ENCODE measurements at places on chromosomes 5 and 9.

GRCh38 chr9:112581469-112582176 lies 95.0 kb downstream of the KIAA1958 start:
- no peak for DNase-seq

GRCh38 chr9:89600831-89601230 lies 4.0 kb upstream of the GADD45G start:
- no peak for DNase-seq

DNA sequence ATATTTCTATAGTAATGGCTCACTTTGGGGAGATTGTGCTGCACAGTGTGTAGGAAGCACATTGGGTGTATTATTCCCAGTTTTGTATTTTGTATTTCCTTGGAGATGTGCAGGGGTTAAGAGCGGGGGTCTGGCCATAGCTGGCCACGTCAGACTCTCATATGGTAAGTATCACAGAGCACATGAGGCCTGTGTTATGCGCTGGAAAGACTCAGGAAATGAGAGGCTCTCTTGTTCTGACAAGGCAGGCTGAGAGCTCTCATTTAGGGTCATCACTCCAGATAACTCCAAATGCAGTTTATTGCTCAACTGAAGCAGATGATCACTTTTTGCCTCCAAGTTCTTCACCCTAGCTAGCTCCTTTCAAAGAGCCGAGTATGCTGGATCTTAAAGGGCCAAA lies 205.7 kb downstream of the NTRK2 start:
- no peak for DNase-seq

DNA sequence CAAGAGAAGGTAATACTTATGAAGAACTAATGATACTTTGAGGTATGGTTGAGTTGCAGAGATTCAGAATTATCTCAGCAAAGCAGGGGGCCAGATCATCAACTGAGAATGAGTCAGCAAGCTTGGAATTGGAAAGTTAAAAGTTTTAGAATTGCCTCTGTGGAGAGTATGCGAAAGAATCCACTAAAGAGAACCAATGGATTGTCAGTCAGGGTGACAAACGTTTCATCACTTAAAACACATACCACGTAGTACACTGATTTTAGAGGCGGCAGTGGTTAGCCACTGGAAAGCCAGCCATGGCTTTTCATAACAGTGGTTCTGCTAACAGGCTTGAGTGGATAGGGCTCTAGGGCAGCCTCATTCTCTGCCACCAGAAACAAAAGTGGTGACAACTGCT lies 30.7 kb downstream of the AOPEP start:
- no peak for DNase-seq

GRCh38 chr5:9903801-9904200 lies 273.6 kb upstream of the TAS2R1 start:
- no peak for DNase-seq

DNA sequence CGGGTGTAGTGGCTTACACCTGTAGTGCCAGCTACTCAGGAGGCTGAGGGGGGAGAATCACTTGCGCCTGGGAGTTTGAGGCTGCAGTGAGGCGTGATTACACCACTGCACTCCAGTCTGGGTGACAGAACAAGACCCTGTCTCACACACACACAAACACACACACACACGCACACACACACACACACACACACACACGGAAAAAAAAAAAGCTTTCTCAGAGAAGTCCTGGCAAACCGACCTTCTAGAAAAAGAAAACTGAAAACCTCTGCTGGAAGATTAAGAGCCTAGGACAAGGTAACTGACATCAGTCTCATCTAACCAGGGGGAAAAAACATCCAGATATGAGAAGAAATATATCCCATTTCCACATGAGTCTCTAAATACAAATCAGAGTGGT lies 140.3 kb upstream of the RETREG1 start:
- DNase-seq, result no peak

GRCh38 chr9:36029765-36030528 lies 6.8 kb upstream of the RECK start:
- peak; percentile 95 for DNase-seq

GRCh38 chr5:142063878-142064331 lies 44.7 kb upstream of the NDFIP1 start:
- peak; percentile 73 for DNase-seq

GRCh38 chr5:134106991-134107701 lies 7.3 kb upstream of the TCF7 start:
- no peak for DNase-seq

GRCh38 chr5:1401536-1402138 lies 43.6 kb downstream of the SLC6A3 start:
- DNase-seq, result no peak

GRCh38 chr9:16058131-16058549 lies 505.3 kb downstream of the CCDC171 start:
- DNase-seq, result peak; percentile 85

DNA sequence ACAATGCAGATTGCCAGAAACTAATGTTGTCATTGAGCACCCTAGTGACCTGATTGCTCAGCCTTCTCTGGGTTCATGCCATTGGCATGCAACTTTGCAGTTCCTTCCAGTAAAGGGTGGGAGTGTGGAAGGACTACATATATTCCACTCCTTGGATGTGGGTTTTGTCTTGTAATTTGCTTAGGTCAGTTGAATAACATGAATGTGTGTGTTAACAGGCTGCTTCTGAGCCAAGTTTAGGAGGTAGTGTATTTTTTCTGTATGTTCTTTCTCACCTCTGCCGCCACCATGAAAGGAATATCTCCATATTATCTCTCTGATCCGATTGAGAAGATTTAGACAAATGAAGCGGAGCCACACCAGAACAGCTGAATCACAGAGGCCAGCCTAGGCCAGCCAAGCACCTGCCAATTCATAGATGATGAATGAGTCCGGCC lies 1929.6 kb upstream of the CDH6 start:
- DNase-seq, result no peak

- peak; percentile 36 for DNase-seq
These were observed 7.4 kb downstream of the GALNT10 start for GRCh38 chr5:154197801-154198491.

DNA sequence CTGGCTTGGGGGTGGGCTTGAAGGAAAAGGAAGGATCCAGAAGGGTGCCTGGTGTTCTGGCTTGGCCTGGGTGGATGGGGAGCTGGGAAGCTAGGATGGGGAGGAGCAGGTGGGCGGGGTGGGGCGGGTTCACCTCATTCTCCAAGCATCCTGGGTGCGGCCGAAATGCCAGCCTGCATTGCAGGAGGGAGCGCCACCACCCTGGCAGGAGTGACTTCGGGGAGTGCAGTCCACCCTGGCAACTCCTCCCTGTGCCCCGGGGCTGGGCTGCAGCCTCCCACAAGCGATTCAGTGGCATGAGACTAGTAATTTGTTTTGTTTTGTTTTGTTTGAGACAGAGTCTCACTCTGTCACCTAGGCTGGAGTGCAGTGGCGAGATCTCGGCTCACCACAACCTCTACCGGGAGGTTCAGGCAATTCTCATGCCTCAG lies 5.5 kb downstream of the TTC16 start:
- no peak for DNase-seq

DNA sequence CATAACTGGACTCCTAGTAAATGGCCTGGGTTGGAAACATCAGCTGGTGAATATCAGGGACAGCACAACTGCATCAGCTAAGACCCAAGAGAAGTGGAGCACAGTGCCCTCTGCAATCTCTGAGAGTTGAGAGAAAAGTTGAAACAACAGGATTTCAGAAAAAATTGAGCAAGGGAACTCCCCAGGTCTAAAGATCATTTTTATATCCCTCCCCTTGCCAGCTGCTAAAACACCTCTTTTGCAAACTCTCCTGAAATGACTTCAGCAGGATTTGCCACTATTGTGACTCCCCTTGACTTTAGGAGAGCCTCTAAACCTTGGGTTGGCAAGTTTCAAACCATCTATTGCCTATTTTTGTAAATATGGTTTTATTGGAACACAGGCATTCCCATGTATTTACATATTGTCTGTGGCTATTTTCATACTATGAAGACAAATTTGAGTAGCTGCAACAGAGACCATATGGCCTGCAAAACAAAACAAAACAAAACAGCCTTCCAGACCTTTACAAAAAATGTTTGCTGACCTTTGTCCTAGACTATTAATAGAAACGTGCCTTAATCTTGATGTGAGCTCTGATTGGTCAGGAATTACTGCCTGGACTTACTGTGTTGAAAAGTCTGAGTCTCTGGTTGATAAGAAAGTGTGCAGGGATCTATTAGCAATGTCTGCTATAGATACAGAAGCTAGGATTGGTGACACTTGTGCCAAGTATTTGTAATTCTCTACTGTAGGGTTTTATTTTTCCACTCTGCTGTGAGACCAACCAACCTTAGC lies 37.7 kb upstream of the PLPPR1 start:
- DNase-seq, result no peak

DNA sequence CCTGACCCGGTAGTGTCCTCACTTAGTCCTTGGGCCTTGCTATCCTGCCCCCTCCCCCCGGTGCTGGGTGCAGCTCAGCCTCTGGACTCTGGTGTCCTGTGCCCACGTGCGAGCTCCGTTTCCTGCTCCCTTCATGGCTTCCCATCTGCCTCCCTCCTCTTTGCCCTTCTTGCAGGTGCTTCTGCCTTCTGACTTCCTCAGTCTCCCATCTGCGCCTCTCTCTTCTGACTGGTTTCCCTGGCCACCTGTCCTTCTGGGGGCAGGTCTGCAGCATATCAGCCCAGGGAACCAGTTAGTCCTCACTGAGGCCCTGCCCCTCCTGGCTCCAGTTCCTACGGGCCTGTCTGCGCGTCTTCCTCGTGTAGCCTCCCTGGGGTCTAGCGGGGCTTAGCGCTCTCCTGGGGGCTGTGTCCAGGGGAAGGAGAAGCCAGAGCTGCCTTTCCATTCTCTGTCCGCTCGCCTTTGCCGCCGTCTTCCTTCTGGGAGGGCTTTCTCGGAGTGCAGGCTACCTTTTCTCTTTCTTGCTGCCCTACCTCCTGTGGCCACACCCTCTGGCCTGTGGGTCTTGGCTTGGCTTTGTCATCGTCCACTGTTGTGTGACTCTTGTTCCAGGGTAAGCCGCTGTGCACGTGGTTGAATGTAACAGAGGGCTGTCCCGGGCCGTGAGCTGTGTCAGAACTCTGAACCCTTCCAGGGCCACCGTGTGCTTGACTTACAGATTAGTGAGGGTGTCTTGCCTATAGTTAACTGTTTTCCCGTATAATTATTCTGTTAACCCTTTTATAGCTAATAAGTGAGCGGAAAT lies 51.8 kb downstream of the EHMT1 start:
- peak; percentile 26 for DNase-seq

GRCh38 chr5:10173716-10174115 lies 76.0 kb downstream of the ATPSCKMT start:
- DNase-seq, result no peak

DNA sequence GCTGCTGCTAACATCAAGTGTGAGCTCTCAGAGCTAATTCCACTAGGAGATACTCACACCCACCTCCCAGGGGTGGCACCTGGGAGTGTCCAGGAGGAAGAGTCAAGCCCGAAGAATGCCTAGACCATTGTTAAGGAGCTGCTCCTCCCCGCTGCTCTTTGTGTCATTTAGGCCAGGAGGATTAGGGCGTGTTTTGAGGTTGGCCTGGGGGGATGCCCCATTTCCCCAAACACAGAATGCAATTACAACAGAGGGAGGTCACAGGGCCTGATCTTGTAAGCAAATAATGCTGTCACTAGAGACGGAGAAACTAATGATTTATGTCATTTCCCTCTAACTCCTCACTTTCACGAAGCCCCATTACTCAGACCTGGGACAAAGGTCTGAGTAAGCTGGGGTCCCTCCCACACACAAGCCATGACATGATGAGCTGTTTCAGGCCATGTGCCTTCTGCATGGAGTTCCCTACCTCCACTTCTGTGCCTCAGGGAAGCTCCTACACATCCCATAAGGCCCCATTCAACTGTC lies 312.5 kb downstream of the ACTL7B start:
- DNase-seq, result peak; percentile 77

DNA sequence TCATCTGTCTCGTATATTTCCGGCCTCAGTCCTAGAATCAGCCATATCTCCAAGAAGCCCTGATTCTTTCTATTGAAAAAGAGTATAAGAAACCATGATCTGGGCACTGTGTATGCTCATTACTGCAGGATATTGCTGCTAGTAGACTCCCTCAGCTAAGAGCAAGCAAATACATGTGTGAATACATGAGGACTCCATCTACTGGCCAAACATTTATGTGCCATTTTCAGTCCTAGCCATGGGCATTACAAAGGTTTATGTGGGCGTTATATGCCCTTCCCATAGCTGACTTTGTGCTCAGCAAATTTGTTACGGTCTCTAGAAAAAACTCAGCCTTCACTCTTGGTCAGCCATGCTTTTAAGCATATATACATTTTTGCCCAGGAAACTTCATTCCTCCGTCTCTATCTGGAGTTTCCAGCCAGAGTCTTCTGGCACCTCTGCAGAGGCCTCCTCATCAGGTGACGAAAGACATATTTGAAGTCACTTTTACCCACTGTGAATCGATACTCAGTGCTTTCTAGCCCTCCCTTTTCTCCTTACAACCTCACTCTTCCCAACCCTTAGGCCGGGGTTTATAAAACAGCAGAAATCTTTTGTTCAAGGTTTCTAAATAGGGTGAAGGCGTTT lies 1495.6 kb upstream of the CDH6 start:
- DNase-seq, result no peak

GRCh38 chr5:170183816-170184687 lies 48.7 kb upstream of the C5orf58 start:
- DNase-seq, result peak; percentile 76

DNA sequence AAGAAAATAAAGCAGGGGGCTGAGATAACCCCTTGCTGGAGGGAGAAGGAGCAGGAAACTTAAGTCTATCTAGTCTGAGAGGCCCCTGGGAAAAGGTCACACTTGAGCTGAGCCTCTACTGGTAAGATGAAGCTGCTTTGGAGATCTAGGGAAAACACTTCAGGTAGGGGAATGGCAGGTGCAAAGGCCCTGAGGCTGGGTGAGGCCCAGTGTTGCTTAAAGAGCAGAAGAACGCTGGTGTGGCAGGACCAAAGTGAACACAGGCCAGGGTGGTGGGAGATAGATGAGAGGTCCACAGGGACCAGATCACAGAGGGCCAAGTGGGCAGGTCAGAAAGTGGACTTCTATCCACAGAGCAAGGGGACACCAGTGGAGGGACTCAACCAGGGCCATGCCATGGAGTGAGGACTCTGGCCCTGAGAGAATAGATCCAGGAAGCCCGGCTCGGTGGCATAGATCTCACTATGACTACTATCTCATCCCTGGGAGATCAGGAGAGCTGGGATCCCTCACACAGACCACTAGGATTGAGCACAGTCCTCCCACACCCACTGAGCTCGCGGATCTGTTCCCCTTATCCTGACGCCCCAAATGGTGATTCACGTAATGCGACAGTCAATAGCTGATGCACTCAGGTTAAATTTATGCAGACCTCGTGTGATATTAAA lies 17.6 kb upstream of the NEURL1B start:
- DNase-seq, result no peak

DNA sequence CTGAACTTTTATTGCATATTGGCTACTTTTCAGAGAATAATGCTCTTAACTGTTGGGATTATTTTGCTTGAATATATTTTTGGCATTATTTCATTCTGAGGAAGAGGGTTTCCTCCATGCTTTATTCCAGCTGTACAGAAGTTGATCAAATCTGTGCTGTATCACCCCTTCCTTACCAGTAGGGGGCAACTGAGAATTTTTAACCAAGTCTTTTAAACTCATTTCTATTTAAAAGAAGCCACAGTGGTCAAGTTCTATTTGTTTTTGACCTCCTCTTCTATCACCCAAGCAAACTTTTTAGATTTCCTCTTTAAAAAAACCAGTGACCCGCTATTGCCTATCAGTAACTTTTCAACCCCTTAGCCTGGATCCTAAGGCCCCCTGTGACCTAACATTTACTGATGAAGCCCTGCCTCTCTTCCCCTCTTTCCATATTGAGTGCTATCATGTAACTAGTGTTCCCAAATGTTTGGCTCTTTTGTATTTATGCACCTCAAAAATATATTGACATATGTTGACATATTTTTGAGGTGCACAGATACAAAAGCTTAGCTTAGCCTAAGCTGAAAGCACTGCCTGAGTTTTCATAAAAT lies 80.6 kb downstream of the FBXO4 start:
- DNase-seq, result peak; percentile 48
